ENCODE measurements at places on chromosomes 11 and 22.

GRCh38 chr22:30201945-30202344 lies 44.6 kb downstream of the LIF start:
- no peak for DNase-seq

DNA sequence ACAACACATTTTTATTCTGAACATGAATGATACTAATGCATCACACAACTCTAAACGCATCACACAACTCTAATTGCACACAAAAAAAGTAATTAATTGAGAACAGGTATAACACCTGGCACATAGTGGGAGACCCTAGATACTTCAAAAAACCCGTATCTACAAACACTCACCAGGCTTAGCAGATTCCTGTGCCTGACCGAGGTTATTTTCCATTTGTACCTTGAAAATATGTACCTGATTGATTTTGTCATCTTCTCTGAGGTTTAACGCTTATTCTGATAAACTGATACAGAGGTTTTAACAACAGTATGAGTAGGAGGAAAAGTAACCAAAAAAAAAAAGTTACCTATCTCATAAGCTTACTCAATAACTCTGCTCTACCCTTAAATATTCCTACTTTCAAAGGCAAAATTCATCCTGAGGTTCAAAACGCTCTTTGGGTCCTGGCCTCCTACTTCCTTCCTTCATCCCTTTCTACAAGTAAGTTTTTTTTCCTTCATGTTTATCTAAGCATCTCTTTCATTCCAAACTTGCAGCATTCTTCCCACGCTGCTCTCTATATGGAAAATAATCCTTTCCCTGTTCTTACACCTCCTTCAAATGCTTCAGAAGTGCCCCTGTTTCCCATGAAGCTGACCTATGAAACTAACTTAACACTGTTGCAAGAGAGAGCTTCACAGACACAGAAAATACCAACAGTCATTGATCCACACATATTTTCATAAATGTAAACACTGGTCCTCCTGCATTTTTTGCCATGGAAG lies 73.3 kb downstream of the ETS1 start:
- no peak for DNase-seq

- DNase-seq: no peak
Measured at GRCh38 chr11:112310419-112310818, 49.8 kb upstream of the PLET1 start.

DNA sequence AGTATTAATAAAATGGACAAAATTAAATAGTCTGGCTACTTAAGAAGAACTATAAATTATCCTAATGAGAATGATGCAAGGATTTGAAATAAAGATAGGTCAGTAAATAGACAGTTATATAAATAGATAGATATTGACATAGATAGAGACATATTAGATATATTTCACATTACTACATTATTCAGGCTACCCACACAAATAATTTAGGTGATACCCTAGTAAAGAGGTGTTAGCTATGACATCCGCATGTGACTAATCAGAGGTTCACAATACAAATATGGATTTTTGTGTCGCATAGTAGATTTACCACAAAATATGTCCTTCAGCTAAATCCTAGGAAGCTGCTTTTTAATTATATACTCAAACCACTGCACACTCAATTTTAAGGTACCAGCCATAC lies 729.0 kb upstream of the ANO3 start:
- DNase-seq: no peak

DNA sequence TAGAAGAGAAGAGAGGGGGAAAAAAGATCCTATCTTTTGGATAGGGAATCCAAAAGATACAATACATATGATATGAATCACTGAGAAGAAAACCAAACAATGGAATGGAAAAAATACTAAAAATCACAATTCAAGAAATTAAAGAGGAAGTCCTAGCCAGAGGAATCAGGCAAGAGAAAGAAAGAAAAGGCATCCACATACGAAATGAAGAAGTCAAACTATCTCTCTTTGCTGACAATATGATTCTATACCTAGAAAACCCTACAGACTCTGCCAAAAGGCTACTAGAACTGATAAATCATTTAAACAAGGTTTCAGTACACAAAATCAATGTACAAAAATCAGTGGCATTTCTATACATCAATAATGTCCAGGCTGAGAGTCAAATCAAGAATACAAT lies 91.4 kb downstream of the EFCAB6 start:
- DNase-seq: no peak

DNA sequence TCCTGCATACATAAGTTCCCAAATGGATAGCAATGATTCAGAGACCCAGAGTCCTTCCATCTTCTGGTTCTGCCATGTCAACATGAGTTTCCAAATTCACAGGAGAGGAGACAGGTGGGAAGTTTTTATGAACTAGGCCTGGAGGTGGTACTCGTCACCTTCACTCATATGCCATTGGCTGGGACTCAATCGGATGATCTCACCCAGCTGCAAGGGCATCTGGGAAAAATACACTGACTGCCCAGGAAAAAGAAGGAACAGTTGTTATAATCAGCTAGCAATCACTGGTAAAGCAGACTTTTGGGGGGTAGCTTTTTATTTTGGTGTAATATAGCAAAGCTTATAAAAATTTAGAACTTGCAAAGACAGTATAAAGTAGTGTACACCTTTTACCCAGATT lies 83.9 kb downstream of the OTOG start:
- no peak for DNase-seq

DNA sequence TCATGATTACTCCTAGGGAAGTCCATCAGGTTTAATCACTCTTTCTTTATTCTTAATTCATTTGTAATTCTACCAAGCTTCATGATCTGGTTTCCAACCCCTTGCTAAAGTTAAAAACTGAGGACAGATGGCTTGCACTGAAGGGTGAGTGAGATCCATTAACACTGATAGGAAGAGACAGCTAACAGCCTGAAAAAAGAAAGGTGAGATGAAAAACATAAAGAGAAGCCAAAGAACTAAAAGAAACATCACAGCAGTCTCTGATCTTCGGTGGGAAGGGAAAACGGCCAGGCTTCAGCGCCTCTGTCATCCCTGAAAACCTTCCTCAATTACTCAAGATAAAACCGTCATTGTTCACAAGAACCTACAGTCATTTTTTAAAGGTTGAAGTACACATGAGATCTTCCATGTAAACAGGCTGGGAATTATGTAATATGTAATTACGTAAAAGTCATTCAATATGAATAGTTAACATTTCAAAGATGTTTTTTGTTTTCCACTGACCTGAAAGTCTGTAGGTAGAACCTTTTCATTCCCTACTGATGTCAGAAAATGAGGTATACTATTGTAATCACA lies 41.3 kb downstream of the VSIG10L2 start:
- DNase-seq: no peak

DNA sequence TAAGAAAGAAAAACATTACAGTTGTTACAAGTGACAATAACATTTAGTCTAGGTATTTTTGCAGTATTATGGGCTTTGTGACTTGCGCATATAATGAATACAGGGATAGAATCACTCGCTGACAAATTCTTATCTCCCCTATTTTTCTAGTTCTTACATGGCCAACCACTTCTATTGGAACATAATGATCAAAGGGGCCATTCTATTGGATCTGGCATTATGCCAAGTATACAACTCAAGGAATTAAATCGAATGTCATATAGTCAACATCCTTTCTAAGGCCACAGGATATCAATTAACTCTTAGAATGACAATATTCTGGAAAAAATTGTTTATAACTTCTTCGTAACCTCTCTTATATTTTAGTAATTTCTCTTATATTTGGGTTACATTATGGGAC lies 272.0 kb downstream of the TTC28 start:
- no peak for DNase-seq

DNA sequence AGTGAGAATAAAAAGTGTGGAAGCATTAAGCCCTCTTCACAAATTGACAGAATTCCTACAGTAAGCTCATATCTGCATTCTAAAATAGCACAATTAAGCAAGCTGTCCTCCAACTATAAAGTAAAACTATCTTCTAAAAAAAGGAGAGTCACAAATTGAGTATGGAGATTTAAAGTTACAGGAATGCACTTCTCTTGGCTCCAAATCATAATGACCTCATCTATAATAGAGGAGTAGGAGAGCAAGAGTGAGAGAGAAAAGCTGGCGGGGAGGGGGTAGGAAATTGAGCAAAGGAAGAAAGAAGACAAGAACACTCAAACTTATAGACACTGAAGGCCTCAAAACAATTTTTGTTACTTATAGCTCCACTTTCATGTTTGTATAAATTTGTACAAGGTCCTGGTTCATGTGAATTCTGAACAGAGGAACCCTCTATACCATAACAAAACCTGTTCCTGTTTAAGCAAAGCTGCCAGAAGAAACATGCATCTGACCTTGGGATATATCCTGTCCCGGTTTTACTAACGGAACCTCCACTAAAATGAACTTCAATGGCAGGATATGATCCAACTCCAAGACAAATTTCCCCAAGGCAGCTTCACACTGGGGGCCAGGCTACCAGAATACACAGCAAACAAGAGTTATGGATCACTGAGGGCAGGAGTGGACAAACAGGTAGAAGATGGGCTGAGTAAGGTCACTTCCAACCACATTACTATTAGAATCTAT lies 37.2 kb downstream of the SLC35F2 start:
- DNase-seq: no peak

DNA sequence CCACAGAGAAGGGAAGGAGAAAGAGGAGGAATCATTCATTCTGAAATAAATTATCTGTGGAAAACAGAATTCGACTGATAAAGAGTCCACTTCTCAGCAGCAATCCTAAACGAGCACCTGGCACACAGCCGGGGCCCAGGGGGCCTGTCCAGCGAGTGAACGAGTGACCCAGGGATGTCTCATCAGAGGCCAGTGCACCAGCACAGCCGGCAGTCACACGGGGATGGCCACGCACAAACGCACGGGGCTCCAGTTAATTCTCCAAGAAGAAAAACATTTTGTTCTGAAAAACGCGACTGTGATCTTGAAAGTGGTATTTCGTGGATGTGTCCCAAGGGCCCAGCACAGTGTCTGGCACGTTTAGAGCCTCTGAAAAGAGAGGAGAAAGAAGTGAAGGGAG lies 154.6 kb downstream of the BRD1 start:
- no peak for DNase-seq

DNA sequence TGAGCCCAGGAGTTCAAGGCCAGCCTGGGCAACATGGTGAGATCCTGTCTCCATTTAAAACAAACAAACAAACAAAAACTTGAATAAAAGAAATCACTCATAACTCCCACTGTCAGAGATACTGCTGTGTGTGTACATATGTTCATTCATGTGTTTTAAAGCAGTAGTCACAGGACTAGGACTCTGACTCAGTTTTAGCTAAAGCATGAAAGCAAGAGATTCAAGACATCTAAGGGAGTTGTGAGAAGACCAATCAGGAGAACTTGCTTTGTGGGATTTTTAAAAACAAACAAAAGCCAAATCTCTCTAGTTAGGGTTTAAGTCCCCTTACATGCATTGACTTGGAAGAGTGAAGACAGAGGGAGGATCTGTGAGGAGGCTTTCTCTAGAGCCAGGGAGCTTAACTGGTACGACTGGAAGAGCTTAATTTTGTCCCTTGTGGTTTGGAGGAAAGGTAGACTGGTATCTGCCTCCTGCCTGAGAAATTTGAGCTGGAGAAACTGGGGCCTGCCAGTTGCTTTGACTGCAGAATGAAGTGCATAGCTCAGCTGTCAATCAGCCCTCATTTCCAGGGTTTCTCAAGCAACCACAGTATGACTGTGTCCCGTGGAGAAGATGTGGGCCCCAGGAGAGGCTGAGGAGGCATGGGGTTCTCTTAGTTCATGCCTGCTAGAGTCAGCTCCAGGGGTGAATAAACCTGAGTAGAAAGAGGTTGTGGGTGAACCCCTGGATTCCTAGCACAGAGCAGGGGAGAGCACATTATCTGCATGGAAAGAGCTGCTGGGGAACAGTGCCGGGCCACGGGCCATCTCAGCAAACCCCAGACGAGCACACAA lies 30.6 kb downstream of the EXPH5 start:
- DNase-seq: no peak

DNA sequence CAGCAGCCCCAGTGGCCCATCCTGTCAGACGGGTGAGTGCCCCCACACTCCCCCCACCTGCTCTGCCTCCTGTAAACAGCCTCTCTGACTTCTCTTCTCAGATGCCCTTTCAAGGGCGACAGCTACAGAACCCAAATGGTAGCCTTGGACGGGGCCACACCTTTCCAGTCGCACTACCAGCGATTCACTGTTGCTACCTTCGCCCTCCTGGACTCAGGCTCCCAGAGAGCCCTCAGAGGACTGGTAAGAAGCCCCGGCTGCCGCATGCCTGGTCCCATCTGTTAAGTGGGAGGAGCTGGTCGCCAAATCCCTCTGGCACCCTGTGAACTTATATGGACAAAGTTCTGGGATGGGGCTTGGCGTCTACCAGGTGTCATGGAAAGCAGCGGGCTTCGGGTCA lies 6.2 kb downstream of the ZP1 start:
- no peak for DNase-seq

GRCh38 chr22:46377525-46378425 lies 42.3 kb downstream of the TRMU start:
- no peak for DNase-seq

DNA sequence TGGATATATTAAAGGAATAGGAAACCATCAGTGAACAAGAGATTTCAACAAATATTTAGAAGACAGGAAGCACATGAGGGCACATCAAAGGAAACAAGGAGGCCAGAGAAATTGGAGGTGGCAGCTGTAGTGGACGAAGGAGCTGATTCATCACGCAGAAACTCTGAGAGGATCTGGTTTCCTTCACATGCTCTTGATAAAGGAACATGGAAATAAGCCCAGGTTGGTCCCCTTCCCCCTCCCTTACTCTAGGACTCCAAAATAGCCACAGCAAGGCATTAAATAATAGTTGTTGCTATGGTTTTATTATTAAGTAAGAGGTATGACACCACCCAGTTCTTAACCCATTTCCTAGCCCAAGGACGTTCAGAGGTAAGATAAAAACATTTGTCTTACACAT lies 11.3 kb downstream of the IZUMO1R start:
- DNase-seq: no peak

DNA sequence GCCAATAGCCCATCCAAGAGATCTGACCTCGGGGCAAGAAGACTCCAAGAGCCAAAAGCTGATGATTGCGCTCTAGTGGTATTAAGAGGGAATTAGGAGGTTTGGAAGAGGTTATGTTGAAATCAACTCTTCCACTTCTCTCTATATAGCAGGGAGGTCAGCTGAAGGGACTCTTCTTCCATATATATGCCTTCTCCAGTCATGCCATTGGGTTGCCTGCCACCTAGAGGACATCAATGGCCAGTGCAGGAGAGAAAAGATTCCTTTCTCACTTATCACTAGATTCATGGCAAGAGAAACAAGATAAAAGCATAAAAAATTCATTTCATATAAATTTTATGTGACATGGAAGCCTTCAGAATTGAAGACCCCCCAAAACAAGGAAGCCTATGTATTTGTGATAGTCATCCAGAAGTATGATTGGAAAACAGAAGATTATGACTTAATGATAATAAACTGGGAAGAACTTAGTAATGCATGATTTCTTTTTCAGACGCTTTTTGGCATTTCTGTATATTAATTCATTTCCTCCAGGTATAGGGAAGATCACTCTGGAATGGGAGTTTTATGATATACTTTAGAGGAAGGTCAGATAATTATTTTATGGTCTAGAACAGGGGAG lies 435.1 kb upstream of the DDI1 start:
- no peak for DNase-seq

DNA sequence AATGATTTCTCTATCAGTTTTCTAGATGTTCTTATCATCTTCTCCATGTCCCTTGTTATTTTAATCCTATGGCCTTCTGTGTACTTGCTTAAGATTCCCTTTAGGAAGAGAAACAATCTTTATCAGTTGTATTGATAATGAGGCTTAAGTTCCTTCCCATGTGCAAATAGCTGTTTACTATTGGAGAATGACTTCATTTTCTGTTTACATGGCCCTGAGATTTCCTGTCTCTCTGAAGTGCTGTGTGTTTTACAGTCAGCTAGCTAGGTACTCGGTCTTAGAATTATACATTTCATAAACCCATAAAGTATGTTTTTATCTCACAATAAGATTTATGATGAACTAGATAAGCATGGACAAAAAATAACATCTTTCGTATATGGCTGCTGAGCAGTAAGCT lies 67.5 kb upstream of the CCDC179 start:
- DNase-seq: no peak
